ENCODE measurements at places on chromosomes 16 and 17.

DNA sequence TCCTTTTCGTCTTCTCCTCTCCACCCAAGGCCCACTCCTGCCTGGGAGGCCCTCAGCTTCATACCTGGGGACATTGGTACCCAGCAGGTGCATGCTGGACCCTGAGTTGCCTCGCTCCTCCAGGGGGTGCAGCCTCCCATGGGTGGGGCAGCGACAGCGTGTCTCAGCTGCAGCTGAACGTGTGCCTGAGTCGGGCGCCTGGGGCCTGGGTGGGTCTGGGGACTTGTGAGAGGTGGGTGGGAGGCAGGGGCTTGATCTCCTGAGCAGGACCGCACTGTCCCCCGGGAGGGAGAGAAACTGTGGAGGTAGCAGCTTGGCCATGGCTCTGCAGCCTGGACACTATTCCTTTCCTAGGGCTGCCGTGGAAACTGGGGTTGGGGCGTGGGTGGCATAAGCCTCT is 24.8 kb upstream of the ENGASE start:
- DNase-seq, result no peak

- DNase-seq, result no peak
Observed at GRCh38 chr16:89313583-89313982, 96.1 kb downstream of the ZNF778 start.

DNA sequence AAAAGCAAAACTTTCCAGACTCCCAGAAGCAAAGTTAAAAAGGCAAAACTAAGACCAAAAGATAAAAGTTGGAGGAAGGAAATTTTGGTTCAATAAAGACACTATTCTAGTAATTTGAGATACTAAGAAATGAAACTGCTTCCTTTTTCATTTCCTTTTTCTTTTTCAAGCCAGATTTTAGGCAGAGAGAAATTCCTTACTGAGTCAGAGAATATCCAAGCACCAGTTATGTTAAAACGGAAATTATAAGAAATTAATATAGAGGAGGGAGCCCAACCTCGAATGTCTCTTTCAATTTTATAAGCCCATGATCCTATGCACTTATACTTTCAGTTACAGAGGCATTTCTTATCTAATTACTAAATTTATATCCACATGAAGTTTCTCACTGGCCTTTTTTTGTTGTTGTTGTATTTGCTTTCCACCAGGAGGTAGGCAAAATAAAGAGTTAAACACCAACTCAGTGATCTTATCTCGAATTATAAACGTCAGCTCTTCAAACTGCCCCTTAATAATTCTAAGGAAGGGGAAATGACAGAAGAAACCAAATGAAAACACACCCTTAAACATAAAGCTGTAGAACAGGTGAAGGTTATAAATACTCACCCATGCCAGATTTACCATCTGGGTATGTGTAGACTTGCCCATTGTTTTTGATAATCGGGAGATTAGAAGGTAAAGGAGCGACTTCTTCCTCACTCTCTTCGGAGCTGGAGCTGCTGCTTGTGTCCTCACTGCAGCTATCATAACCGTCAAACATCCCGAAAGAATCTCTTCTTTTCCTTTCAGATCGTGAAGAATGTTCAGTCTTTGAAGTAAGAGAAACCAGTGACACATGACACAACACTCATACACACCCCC is 35.2 kb downstream of the MBTD1 start:
- no peak for DNase-seq

DNA sequence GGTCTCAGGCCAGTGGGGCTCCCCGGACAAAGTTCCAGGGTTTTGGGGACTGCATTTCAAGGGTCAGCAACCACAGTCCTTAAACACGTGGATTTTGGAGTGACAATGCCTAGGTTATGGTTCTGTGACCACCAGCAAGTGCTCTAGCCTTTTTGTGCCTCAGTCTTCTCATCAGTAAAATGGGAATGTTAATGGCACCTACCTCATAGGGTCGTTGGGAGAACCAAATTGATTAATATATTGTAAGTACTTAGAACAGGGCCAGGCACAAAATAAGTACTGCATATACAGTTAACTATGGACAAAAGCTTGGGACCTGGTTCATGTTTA is 13.8 kb downstream of the IL4R start:
- no peak for DNase-seq

GRCh38 chr17:82444941-82445521 is 5.5 kb downstream of the CYBC1 start:
- DNase-seq, result no peak

- no peak for DNase-seq
Observed at GRCh38 chr17:81405411-81405872, 10.2 kb downstream of the BAHCC1 start.

DNA sequence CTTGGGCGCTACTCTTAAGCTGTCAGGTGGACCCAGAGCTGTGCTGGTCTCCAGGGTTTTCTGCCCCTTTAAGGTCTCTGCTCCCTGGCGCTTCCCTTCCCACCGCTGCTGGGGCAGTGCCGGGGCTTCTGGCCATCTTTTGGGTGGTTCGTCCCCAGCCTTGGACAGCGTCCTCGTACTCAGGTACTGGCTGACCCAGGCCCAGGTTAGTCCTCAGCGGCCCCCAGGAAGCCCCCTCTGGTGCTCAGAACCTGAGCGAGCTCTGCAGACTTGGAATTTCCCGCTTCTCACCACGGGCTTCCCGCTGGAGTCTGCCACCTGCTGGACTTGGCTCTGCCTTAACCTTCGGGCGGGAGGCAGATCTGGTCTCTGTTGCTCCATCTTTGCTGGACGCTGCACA is 94.1 kb upstream of the ZNF750 start:
- no peak for DNase-seq

DNA sequence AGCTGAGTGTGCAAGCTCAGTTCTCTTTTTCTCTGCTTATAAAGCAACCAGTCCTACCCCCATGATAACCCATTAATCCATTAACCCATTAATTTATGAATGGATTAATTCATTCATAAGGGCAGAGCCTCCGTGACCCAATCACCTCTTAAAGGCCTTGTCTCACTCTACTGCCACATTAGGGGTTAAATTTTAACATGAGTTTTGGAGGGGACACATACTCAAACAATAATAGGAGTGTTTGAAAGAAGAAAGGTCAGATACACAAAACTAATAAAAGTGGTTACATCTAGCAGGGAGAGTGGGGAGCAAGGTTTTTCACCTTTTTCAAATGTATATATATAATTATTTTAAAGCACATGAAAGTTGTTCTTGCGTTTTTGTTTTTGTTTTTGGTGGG is 6.8 kb downstream of the VMP1 start:
- no peak for DNase-seq

GRCh38 chr16:63092736-63093135 is 1056.5 kb upstream of the CDH8 start:
- no peak for DNase-seq

- DNase-seq, result no peak
Observed at GRCh38 chr17:7476494-7476893, 2.9 kb downstream of the ZBTB4 start.

- DNase-seq, result no peak
Observed at GRCh38 chr17:356671-357434, 4.2 kb upstream of the RPH3AL start.

DNA sequence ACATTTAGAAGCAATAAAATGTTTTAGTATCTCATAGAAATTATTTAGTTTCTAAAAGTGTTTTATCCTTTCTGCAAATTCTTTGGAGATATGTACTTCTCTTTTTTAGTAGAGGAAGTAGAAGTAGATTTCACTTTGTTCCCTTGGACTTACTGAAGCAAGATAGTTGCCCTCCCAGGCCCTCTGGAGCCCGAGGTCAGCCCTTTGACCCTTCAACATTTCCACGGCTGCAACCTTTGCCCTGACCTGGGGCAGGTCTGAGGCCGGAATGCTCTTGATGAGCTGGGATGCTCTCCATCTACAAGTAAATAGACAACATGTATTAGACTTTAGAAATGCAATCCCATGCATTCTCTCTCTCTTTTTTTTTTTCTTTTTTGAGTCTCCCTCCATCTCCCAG is 167.5 kb downstream of the CDK5R1 start:
- DNase-seq, result no peak

DNA sequence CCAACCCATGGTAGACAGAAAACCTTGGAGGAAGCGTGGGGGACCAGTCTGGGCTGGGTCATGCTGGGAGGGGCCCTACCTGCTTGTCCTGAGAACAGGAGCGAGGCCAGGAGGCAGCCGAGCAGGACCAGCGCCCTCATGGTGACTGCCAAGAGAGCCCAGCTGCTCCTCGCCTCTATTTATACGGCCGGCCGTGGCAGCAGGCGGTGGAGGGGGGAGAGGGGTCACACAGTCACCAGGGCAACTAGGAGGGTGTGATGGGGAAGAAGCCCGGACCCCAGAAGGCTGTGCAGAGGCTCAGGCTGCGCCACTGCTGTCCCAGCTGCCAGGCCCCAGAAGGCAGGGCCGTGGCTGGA is at the start of gene SRL:
SRL (minus strand) TSS at position 153 of the 356 bp plus-strand sequence; CDS start at position 140, 13 bp downstream.
- no peak for DNase-seq

GRCh38 chr17:71273441-71273840 is 847.4 kb upstream of the SOX9 start:
- DNase-seq, result no peak

DNA sequence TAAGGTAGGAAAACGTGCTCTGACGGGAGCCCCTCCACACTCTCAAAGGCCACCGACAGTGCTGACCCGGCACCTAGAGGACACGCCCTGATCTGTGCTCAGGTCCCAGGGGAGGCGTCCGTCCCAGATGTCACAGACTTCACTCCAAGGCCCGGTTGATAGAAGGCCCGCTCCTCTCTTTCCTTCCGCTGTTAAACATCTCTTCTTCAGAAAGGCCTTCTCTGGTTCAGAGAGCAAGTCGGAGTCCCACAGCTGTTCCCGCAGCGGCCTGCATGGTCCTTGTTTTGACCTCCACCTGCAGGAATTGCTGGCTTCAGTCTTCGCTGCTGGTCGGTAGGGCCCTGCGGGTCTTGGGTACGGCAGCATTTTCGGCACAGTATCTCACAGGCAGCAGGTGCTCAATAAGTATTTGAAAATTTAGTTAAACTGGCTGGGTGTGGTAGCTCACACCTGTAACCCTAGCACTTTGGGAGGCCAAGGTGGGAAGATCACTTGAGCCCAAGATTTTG is 88.5 kb downstream of the MRC2 start:
- no peak for DNase-seq

GRCh38 chr17:62650587-62650986 is 23.1 kb downstream of the MRC2 start:
- no peak for DNase-seq

- no peak for DNase-seq
Observed at GRCh38 chr17:78368348-78368747, 8.5 kb upstream of the SOCS3 start.

- no peak for DNase-seq
Observed at GRCh38 chr17:19336938-19337711, 25.4 kb downstream of the B9D1 start.
